ENCODE measurements at places on chromosomes 13 and 19.

DNA sequence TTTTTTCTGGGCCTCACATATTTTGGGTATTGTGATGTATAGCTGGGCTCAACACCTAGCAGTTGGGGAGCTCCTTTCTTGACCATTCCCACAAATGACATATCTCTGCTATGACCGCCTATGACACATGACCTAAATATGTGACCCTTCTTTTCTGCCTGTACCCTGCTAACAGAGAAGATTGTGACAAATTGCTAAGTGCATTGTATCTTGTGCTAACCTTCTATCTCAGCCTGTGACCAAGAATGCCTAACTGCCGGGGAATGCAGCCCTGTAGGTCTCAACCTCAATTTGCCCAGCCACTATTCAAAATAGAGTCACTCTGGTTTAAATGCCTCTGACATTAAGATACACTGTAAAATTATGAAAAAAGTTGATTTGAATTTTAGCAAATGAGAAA lies 6.8 kb upstream of the ZNF429 start:
- no peak for DNase-seq

- DNase-seq: no peak
Measured at GRCh38 chr13:24747248-24748060, 16.5 kb upstream of the RNF17 start.

DNA sequence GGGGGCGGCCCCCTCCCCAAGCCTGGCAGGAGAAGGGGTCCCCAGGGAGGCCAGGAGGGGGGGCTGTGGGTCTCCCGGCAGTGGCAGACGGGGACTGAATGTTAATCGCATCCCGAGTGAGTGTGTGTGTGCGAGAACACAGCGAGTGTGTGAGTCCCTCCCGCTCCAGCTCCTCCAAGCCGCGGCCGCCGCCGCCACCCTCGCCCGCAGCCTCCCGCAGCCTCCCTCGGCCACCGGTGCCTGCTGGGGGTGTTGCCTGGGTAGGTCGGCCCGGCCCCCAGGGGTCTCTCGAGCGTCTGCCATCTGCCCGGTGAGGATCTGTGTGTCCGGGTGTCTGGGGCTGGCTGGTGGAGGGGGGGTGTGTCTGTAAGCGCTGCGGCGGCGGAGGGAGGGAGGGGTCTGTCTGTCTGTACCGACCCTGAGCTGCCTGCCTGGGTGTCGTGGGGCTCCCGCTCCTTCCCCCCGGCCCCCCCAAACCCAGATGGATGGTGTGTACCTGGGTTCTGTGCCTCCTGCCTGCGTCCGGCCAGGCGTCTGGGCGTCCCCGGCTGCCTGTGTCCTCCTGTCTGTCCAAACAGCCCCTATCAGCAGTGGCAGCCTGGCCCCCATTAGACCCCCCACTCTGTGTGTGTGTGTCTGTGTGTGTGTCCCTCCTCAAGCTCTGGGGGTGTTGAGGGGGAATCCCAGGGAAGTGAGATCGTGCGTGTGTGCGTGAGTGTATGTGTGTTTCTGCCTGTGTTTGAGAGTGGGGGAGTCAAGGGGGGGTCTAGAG lies at the start of gene GRIN2D:
GRIN2D (plus strand) TSS at position 110 of the 772 bp plus-strand sequence. CDS start 4,725 bp downstream, outside the sequence.
- no peak for DNase-seq

GRCh38 chr13:20843166-20843565 lies 59.4 kb downstream of the XPO4 start:
- DNase-seq: no peak

GRCh38 chr19:32653599-32653915 lies 21.4 kb downstream of the ANKRD27 start:
- DNase-seq: no peak

- no peak for DNase-seq
Measured at GRCh38 chr13:108933061-108933460, 303.6 kb downstream of the MYO16 start.

- DNase-seq: no peak
Measured at GRCh38 chr13:65909501-65909900, 1320.6 kb downstream of the PCDH9 start.

GRCh38 chr13:100306434-100306999 lies 217.6 kb downstream of the PCCA start:
- no peak for DNase-seq

DNA sequence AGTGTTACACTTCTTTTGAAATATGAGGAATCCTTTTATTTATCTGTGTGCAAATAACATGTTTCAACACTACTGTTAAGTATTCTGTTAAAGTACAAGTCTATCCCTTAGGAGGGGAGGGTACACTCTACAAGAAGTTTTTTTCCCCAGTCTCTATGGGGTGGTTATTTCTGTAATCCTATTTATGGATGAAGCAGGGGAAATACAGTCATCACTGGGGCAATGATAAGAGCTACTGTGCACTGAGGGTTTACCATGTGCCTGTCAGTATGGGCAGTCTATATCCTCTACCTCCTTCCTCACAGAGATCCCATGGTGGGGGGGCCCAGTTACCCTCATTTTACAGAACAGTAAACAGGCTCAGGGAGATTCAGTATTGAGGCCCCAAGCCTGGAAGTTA lies 16.6 kb upstream of the TRIM13 start:
- no peak for DNase-seq

DNA sequence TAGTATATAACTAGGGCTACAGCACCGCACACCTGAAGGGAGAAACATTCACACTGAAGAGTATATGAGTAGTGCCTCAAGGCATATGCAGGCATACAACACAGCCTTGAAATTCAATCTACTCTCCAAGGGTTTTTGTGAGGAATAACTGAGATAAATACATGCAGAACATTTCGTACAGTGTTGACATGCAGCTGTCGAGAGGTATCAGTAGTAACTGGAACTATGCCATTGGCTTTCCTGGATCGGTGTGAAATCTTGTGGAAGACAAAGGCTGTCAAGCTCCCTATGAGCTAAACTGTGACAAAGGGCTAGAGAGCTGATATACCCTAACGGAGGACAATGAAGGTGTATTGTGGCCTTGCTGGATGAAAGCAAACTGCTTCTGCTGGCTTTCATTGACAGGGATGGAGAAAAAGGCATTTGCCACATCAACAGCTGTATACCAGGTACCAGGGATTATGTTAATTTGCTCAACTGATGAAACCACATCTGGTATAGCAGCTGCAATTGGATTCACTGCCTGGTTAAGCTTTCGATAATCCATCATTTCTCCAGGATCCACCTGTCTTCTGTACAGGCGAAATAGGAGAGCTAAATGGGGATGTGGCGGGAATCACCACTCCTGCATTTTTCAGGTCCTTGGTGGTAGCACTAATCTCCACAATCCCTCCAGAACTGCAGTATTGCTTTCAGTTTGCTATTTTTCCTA lies 16.3 kb downstream of the MTRF1 start:
- DNase-seq: no peak

GRCh38 chr19:29285878-29286277 lies 72.9 kb upstream of the UQCRFS1 start:
- DNase-seq: no peak

DNA sequence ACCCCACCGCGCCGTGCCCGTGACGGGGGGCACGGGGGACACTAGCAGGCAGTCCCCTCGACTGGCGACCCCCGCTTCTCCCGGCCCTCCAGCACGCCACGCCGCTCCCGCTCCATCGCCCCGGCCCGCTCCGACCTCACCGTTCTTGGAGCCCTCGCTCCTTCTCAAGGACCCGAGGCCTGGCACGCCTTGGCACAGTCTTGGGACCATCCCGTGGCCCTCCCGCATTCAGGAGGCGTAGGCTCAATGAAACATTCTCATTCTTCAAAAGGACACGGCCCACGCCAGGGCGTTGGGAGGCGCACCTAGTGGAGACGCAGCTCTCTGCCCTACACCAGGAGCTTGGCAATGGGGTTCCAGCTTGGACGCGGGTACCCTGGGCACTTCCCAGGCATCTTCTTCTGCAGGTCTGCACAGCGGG lies 473 bp upstream of the CERS1 start:
- DNase-seq: no peak

GRCh38 chr19:39481676-39482075 lies 1.0 kb downstream of the TIMM50 start:
- no peak for DNase-seq

DNA sequence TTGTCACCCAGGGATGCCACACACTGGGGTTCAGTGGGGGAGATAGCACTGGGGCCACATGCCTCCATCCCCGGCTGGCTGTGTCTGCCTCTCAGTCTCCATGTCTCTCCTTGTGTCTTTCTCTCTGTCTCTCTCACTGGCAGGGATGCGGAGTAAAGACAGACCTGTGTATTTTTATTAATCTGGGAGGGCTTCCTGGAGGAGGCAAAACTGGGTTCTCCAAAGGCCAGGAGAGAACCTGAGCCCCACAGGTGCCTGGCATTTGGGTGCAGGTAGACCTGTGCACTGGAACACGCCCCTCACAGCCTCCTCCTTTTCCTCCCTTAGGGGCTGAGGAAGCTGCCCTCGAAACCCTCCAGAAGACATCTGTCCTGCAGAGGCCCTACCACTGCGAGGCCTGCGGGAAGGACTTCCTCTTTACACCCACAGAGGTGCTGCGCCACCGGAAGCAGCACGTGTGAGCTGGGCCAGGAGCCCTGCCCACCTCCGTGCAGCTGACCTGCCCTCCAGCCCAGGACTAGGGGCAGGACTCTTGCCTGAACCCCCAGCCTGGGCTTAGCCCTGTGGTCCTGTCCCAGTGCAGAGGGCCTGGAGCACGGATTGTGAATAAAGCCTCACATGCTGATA lies 32.7 kb downstream of the DHX34 start:
- DNase-seq: no peak

- no peak for DNase-seq
Measured at GRCh38 chr19:38073841-38074685, 150.0 kb downstream of the DPF1 start.

- DNase-seq: no peak
Measured at GRCh38 chr19:48913114-48913889, 13.2 kb downstream of the NUCB1 start.

GRCh38 chr19:41112728-41113290 lies 1.4 kb upstream of the CYP2F1 start:
- DNase-seq: no peak

DNA sequence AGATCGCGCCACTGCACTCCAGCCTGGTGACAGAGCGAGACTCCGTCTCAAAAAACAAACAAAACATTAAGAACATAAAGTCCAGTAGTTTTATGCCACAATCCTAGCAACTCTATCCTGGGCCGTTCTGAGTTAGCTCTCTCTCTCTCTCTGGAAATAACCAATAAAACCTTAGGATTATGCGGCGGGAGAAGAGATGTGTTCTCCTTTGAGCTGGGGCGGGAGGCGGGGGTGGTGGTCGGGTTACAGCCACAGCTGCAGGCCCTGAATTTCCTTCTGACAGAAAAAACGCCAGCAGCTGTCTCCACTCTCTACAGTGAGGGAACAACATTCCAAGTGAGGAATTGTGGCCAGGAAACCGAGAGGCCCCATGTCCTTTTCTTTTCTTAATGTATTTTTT lies 9.1 kb upstream of the PNMA8A start:
- DNase-seq: no peak

DNA sequence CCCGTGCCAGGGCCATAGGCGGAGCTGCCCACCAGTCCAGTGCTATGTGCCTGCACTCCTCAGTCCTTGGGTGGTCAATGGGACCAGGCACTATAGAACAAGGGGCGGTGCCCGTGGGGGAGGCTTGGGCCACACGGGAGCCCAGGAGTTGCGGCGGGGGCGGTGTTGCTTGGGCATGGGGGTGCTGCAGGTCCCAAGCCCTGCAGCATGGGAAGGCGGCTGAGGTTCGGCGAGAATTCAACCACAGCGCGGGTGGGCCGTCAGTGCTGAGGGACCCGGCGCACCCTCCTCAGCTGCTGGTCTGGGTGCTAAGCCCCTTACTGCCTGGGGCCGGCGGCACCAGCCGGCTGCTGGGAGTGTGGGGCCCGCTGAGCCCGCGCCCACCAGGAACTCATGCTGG lies 242.2 kb upstream of the SGCG start:
- DNase-seq: no peak

DNA sequence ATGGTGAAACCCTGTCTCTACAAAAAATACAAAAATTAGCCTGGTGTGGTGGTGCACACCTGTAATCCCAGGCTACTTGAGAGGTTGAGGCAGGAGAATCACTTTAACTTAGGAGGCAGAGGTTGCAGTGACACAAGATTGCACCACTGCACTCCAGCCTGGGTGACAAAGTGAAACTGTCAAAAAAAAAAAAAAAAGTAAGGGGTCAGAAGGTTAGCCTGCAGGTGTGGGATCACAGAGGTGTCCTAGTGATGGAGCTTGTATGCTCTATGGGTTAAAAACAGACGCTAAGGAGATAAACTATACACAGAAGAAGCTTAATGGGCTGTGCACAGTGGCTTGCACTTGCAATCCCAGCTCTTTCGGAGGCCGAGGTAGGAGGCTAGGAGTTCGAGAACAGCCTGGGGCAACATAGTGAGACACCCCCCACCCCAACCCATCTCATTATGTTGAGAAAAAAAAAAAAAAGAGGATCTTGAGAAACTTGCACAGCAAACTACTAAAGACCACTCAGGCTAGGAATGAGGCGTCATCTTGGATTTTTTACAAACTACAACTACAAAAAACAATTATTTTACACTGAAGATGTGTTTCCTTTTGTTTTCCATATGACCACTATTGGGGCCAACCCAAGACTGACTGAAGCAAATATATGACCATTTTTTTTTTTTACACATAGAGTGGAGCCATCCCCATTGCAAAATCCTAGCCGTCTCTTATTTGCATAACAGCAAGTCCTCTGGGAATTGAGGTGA lies 7.9 kb downstream of the FOSB start:
- DNase-seq: no peak

- DNase-seq: no peak
Measured at GRCh38 chr19:533364-534058, 2.0 kb downstream of the CDC34 start.

DNA sequence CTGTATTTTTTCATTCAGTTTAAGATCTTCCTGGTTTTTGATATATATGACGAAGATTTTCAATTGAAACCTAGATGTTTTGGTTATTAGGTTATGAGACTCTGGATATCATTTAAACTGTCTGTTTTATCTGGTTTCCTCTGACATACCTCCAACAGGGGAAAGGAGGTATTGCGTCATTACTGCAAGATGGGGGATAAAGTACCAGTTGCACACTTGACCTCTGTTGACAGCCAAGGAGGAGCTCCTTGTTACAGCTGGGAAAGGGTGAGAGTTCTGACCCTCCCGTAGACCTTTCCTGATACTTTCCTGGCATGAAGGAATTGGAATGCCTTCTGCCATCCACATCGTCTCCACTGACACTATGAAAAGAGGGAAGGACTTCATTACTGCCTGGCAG lies 82.0 kb upstream of the SHISA2 start:
- DNase-seq: no peak

- DNase-seq: no peak
Measured at GRCh38 chr13:44231786-44232516, 141.7 kb upstream of the SERP2 start.

Measured in activated CD8-positive, alpha-beta memory T cell treated with anti-CD3 and anti-CD28 coated beads for 48 hours (primary cell).